ENCODE measurements at places on chromosomes 4 and X.

DNA sequence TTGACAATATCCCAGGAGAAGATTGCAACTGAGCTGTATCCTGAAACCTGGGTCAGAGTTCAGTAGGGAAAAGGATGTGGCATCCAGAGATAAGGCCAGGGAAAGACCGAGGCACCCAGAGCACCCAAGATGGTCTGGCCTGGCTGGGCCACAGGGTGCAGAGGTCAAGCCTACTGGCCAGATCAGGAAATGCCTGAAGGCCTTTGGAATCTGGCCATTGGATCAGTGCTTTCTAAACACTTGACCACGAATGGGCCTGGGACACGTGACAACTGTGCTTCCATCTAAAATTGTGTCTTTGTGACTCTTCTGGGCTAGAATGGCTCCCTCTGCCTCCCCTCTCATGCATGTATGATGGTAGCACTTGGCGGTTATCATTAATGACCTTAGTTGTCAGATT lies 316.9 kb downstream of the EVC2 start:
- DNase-seq = no peak

GRCh38 chr4:125319311-125319710 lies 4.6 kb downstream of the FAT4 start:
- DNase-seq = no peak

GRCh38 chr4:66275411-66276038 lies 605.2 kb upstream of the EPHA5 start:
- DNase-seq = no peak

GRCh38 chr4:168039593-168039992 lies 52.7 kb upstream of the ANXA10 start:
- DNase-seq = no peak

DNA sequence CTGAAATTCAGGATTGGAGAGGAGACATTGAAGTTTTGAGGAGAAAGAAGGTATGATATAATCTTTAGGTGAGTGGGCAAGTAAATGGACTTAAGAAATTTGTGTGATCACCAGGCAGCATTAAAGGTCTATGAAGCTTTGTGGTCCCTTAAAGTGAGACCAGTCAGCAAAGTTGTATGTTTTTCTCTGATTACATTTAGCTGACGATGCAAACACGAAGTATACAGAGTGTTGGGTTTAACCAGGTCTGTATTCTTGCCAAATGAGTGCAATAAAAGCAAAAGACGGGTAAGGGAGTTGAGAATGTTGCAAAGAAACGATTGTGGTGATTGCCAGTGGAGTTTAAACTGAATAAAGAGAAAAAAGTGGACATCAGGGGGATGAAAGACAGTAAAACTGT lies 11.6 kb upstream of the YIPF6 start:
- no peak for DNase-seq

- no peak for DNase-seq
Measured at GRCh38 chr4:136424052-136424451, 1108.2 kb downstream of the PCDH18 start.

DNA sequence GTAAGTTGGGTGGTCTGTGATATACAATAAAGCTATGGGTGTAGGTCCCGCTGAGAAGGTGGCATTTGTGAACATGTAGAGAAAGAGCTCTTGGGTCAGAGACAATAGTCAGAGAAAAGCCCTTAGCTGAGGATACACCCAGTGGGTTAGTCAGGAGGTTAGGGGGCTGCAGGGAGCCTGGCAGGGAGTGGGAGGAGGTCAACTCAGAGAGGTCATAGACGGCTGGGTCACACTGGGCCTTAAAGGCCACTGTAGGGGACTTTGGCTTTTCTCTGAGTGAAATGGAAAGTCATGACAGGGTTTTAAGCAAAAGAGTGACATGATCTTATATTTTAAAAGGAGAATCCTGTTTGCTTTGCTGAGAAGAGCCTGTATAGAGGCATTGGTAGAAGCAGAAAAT lies 16.7 kb downstream of the MGST2 start:
- DNase-seq = no peak

DNA sequence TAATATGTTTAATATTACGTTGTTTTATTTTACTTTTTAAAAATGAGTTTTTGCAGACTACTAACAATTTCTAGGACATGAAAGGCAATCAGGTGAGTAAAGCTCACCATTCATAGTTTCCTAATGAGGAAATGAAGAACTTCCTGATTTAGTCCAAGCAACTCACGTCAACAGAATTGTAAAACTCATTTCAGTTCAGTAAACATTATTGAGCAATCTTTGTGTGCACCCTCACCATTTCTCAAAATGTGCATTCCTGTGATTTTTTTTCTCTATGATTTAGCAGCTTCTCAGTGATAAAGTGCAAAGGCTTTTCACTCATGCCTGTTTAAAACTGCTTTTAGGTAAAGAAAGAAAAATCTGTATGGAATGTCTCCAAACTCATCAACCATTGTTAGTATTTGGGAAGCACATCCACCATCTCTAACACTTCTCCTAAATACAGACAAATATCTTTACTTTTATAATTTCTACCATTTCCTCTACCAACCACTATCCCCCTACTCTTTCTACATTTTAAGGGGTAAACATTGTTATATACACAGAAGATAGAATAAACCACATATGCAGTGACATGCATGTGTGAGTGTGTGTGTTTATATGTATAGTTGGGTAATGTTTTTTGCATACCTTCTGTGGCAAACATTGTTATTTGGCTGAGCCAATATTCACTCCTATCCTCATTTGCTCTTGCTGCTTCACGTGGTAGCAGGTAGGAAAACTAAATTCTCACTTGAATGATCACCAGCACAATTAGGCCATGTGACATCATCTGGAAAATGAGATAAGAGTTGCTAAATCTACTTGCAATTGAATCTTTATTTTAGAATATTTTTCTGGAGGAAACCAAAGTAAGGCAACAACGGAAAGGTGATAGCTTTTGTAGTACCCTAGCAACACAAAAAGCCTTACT lies 54.7 kb upstream of the PRDM8 start:
- DNase-seq = no peak

DNA sequence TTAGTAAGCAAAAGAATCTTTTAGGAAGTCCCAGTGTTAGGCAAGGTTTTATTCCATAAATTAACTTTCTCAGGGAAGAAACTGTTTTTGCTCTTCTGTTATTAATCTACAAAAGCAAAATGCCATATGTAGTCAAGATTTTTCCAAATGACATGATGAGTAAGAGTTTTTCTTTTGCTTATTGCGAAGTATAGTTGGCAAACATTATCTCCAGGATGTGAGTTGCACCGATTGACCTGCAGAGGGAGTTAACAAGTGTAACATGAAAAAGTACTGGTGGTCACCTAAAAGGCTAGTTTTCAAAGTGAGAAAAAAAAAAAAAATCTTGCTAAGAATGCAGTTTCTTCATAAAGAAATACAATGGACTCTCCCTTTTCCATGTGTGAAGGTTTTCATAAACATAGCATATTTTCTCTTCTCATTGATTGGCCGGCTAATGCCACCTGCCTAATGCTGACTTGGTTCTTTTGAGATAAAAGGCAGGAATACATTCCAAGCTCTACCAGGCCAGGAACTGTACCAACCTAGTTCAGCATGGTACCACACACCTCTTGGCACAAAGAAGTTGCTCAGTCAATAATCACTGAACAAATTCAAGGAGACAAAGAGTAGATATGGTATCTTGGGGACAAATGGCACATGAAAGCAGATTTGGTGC lies 100.2 kb downstream of the LNX1 start:
- peak; percentile 17 for DNase-seq

DNA sequence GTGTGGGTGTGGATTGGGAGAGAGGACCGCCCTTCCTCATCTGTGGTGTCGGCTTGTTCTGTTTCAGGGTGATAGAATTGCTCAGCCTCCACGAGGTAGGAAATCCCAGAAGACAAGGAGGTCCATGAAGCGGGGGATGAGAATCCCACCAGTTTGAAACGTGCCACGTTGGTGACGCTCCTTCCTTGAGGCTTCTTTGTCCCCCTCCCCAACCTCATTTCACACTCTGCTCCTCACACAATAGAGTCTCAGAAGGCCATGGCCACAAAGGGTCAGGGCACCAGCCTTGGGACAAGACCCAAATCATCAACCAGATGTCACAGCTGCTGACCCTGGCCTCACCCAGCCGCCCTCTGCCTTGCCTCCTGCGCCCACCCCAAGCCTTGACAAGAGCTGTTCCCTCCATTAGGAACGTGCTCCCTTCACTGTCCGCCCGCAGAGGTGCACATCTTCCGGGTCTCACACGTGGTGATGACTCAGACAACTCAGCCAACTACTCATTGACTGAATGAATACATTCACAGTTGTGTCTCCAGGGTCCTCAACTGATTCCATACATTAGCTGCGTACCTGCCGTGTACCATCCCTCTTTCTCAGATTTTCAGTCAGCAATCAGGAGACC lies 18.3 kb downstream of the BLOC1S4 start:
- DNase-seq = no peak

DNA sequence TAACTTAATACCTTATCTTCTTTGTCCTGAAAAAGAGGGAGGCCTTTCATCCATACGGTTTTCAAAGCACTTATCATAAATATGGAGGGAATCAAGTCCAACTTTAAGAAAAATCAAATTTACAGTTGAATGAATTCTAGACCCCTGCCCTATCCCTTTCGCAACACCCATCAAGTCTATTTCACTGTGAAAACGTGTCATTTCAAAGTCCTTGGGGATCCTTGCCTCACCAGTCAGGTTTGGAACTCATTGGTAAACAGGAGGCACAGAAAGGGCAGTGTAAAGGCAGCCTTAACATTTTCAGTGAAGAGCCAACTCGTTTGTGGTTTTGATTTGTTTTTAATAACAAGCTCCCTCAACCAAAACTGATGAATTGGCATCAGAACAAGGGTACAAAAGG lies 66.5 kb downstream of the AMOT start:
- DNase-seq = no peak

DNA sequence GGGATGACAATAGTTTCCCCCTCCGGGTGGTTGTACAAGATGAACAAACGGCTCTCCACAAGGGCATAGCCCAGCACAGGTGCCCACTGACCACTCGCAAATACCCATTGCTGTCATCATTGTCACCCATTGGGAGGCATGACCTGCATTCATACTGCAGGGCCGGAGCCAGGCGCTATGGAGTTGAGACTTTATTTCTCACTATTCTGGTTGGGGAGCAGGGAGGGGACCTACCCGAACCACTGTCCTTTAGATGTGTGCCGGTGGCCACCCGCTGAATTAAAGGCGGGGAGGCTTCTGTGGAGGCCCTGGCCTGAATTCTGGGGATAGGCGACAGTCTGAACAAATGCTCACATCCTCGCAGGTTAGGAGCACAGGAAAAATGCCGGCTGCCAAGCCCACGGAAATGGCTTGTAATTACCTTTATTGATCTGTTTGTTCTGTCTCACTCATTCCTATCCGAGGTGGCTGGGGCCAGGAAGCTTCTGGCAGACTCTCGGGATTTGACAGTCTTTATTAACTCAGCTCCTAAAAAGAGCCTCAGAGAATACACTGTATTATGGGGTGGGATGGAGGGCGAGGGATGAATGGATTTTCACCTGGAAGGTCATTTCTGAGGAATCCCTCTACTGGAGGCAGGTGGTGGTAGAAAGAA lies 125.1 kb upstream of the PSAPL1 start:
- no peak for DNase-seq

- DNase-seq = no peak
Measured at GRCh38 chr4:110616238-110617074, 6.4 kb downstream of the PITX2 start.

GRCh38 chrX:139298437-139298836 lies 232.1 kb upstream of the F9 start:
- no peak for DNase-seq

GRCh38 chr4:145859926-145860325 lies 78.7 kb downstream of the ZNF827 start:
- DNase-seq = no peak

DNA sequence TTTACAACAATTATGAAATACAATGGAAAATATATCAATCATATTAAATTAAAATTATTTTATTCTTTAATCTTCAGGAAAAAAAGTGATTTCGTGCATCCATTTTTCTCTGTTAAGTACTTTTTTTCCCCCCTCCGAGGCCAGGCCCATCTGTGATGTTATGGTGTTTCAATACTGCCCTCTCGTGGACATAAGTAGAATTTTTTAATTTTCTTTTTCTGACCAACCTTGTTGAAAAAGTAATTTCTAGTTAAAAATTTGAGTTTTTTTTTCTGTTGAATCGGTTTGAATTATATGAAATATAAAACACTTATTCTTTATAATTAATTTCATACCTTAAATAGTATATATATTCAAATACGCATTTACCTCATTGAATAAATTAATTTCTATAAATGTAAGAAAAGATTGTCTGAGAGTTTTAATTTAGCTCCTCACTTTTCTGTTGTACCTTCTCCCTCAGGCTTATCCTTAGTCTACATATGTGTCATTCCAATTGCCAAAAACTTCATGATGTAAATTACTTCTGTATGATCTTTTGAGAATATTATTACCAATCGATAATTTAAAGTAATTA lies 175.8 kb upstream of the TECRL start:
- DNase-seq = peak; percentile 42

- no peak for DNase-seq
Measured at GRCh38 chrX:121307449-121307848, 260.0 kb downstream of the GLUD2 start.

- DNase-seq = peak; percentile 10
Measured at GRCh38 chrX:135484641-135485289, 35.7 kb upstream of the INTS6L start.

- no peak for DNase-seq
Measured at GRCh38 chr4:71732066-71732465, 51.8 kb downstream of the GC start.

- DNase-seq = peak; percentile 62
Measured at GRCh38 chr4:118033148-118034052, 886 bp upstream of the NDST3 start.

DNA sequence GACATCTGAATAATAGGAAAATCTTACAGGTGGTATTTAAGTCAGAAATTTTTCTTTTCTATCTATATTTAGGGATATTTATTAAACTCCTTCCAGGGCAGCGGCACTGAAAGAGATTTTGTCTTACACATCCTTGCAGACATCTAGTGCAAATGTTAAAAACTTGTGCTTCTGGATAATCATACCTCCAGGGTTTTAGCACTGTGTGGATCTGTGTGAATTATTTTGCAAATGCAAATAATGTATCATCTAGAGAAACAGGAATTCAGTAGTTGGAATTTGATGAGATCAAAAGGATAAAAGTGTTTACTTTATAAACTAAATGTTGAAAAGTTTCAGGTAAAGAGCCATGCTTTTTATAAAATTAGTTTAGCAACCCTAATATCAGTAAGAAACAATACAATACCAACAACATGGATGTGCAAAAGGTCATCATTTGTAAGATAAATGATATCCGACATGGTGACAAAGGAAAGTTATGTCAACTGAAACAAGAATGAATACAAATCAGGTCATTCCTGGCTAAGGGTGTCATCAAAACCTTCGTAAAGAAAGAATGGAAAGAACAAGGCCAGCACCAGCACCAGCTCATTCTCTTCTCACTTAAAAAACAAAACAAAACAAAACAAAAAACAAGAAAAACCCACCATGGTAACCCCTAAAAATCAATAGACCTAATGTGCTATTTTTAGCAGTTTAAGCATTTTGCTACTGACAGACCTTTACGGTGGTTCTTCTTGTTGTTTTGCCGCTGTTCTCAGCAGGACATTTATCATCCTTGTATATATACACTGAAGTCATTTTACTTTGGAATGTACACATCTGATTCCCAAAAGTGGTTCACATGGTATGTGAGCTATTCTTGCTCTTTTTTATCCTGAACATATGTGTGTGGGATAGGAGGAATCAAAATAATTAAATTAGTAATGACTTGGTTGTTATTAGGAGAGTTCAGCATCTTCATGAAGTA lies 219.7 kb upstream of the NDST3 start:
- DNase-seq = no peak

- no peak for DNase-seq
Measured at GRCh38 chr4:141339966-141340365, 119.3 kb downstream of the ZNF330 start.

- DNase-seq = no peak
Measured at GRCh38 chrX:29528281-29528680, 687.1 kb upstream of the MAGEB2 start.

- DNase-seq = no peak
Measured at GRCh38 chr4:189301692-189302091, 639.0 kb upstream of the FRG1 start.

Measured in Jurkat, Clone E6-1 (cell line).